Urothelium cell line (cell line): ENCODE measurements at places on chromosomes 6 and 20.
A peak's percentile ranks its signal among the peaks of the same experiment; 100 is the strongest.

GRCh38 chr20:25277051-25277801, 29.3 kb downstream of the PYGB start:
- no peak for DNase-seq

GRCh38 chr6:7201732-7202541, 94.2 kb downstream of the RREB1 start:
- DNase-seq: no peak

DNA sequence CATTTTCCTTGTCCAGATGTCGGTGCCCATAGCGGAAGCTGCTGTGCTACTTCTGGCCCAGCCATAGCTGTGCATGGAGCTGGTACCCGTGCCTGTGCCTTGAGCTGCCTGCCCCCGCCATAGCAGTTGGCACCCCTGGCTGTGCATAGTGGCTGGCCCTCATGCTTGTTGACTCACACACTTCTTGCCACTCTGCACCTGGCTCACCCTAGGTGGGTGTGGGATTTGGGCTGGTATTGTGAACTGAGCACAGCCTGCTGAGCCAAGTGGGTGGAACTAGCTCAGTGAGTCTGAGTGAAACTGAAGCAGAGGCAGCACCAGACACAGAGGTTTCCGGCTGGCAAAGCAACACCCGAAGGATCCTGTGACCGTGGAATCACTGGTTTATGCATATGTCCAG, 689.5 kb upstream of the EYS start:
- DNase-seq: no peak

- DNase-seq: peak; percentile 20
Observed at GRCh38 chr6:127119102-127120022, 891 bp downstream of the RSPO3 start.

GRCh38 chr20:61588411-61589385, 336.6 kb downstream of the CDH4 start:
- DNase-seq: peak; percentile 59

DNA sequence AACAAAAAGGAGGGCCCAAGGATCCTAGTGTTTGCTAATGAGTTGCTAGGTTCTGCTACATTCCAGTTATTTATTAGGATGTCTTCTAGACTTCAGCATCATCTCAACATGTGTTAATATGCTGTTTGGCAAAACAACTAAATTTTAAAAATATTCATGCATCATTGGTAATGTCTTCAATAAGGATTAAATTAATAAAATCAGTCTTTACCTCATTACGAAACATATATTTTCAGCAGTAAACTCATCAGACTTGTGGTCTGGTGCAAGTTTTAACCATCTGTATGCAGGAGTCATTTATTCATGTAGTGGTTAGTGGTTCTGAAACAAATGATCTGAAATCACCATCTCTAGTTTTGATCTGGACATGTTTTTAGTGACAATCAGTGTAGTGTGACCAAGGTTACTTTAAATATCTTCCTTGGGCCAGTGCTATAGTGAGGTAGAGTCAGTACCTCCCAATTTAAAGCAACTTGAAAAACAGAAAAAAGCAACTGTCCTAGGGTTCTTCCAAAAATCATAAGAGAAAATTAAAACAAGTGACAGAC, 85.0 kb upstream of the KCNK16 start:
- no peak for DNase-seq

DNA sequence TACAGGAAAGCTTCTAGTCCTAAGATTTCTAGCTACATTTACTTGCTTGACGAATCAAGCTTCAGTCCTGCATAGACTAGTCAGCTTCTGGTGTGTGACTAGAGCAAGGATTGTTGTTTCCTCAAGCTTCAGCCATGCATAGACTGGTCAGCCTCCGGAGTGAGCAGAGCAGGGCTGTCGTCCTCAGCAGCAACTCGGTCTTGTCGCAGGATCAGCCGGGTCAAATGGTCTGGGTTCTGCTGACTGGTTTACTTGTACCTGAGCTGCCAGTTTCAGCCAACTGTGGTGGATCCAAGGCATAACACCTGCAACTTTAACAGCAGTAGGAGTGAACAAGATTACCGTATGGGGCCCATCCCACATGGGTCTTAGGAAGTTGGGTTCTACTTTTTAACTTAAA, 10.8 kb upstream of the GMPR start:
- no peak for DNase-seq

DNA sequence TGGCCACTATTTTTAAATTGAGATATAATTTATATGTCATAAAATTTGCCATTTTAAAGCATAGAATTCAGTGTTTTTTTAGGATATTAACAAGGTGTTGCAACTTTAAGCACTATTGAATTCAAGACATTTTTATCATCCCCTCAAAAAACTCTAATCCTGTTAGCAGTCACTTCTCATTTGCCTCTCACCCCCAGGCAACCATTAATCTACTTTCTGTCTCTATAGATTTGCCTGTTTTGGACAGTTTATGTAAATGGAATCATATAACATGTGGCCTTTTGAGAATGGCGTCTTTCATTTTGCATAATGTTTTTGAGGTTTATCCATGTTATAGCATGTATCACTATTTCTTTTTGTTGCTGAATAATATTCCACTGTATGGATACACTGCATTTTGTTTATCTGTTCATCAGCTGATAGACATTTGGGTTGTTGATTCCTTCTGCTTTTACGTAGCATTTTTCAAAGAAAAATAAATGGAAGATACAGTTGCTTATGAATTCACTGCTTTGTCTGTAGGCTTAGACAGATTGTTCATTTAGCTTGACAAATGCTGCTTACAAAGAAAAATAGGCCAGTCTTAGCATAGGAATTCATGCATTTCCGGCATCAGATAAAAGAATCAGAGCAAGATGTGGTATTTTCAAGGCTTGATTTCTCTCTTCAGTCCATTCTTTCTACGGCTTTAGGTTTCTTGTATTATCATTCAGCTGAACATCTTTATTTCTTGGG, 52.9 kb downstream of the STK4 start:
- DNase-seq: no peak

- no peak for DNase-seq
Observed at GRCh38 chr20:6683021-6683977, 84.2 kb upstream of the BMP2 start.

DNA sequence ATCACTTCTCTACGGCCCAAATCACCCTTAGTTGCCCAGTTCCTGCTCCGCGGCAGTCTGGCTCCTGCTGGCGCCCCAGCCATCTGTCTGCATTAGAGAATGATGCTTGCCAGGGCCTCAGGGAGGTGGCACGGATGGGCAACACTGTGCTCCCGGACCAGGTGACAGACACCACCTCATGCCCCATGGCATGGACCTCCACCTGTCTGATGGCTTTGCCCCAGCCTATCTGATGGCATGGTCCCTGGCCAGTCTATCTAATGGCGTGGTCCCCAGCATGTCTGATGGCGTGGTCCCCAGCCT, 18.8 kb upstream of the MRGBP start:
- DNase-seq: no peak

DNA sequence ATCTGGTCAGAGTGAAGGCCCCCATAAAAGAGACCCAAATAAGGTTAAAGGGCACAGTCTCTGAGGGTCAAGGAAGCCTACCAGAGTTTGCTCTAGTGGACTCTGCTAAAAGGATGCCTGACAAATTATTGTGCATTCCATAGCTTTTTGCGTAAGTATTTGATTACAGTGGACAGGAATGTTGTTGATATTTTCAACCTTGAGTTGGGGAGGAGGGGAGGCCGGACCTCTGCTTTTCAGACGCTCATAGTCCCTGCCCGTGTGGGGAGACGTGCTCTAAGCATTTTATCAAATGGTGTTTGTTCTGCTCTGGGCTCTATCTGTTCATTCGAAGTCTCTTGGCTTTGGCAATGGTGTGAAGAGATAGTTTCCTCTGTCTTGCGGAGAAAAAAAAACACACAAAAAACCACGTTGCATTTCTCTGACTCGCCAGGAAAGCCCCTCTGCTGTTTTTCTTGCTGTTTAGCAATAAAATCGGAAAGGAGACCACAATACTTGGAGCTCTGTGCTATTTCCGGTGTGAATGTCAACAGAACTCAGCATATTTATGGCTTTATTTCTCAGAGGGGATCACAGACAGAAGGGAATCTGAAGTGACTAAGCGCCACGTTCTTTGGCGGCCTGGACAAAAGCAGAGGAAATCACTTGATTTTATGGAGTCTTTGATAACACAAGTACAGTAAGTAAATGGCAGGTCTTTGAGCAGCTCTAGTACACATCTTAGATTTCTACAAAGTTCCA, 159.8 kb downstream of the ZFP64 start:
- DNase-seq: peak; percentile 66

- DNase-seq: no peak
Observed at GRCh38 chr20:48586730-48587129, 241.1 kb downstream of the PREX1 start.

- DNase-seq: no peak
Observed at GRCh38 chr6:31267651-31268368, 4.1 kb downstream of the HLA-C start.

DNA sequence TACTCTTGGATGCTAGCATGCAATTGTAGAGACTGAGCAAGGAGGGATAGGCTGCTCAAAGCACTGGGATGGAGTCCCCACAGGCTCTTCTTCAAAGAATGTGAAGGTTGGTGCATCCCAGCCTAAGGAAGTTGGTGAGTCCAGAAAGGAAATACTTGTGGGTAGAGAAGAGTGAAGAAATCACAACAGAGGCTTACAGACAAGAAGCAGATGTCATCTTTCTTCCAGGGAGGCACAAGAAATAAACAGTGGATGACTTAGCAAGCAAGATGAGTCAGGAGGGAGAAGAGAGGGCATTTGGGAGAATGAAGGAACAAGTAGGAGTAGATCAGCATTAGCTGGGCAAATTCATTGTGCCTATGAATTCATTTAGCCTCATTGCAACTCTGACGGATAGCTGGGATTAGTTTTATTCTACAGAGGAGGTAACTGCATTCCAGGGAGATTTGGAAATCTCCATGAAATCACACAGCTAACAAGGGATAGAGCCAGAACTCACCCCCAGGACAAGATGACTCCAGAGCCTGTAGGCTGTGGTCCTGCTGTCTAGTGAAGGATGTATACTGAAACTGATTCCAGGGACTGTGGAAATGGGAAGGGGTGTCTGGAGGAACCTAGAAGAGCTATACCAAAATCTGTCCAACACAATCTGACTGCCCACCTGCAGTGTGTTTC, 125.8 kb upstream of the SPTLC3 start:
- DNase-seq: no peak
